ENCODE measurements at places on chromosomes 13 and 19.

GRCh38 chr13:101757446-101758039 is 305.1 kb downstream of the ITGBL1 start:
- peak; percentile 25 for DNase-seq

DNA sequence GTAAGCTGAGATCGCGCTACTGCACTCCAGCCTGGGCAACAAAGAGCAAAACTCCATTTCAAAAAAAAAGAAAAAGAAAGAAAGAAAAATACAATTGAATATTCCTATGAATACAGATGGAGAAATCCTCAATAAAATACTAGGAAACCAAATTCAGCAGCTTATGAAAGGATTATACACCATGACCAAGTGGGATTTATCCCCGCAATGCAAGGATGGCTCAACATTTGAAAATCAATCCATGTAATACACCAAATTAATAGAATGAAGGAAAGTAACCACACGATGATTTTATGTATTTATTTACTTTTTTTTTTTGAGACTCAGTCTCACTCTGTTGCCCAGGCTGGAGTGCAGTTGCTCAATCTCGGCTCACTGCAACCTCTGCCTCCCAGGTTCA is 19.5 kb upstream of the TM6SF2 start:
- no peak for DNase-seq

GRCh38 chr13:46211116-46211482 is 629 bp upstream of the LRRC63 start:
- DNase-seq: no peak

DNA sequence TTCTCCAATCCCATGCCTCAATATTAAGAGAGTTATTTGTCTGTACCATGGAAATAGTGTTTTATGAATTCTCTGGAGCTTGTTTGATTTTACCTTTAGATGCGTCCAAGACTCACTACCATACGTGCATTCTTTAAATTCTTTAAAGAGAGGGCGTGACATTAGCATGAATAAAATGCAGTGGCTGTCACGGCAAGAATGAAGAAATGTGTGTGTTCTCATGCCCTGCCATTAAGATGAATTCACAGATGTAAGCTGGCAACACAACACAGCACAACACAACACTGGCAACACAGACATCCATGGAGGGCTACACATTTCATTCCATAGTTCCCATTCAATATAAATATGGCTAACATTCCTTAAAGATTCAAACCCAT is 213.4 kb downstream of the ENOX1 start:
- DNase-seq: no peak

- DNase-seq: no peak
Observed at GRCh38 chr19:18521692-18522123, at the start of gene ELL. TSS of gene ELL (minus strand) at chr19:18522070. CDS start at chr19:18522055, 15 bp downstream.

Data from RCC 7860 (cell line).